ENCODE measurements at places on chromosomes 2 and 18.
A peak's percentile ranks its signal among the peaks of the same experiment; 100 is the strongest.

DNA sequence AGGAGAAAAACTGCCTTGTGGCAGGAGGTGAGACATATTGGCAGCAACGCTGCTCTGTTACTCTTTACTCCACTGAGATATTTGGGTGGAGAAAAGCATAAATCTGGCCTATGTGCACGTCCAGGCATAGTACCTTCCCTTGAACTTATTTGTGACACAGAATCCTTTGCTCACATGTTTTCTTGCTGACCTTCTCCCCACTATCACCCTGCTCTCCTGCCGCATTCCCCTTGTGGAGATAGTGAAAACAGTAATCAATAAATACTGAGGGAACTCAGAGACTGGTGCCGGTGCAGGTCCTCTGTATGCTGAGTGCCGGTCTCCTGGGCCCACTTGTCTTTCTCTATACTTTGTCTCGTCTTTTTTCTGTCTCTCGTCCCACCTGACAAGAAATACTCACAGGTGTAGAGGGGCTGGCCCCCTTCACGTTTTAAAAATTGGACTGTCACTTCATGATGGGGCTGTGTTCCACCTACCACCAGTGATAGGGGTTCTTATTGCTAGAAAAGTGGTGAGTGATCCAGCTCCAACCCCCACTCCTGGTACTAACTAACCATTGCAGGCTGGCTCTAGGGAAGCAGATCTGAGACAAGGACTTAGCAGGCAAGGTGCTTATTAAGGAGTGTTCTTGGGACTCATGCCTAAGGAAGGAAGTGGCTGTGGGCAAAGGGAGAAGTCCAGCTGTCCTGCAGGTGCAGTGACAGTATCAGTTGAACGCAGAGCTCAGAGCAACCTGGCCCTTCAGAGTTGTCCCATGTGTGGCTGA lies 51.7 kb downstream of the LONRF2 start:
- DNase-seq: no peak

DNA sequence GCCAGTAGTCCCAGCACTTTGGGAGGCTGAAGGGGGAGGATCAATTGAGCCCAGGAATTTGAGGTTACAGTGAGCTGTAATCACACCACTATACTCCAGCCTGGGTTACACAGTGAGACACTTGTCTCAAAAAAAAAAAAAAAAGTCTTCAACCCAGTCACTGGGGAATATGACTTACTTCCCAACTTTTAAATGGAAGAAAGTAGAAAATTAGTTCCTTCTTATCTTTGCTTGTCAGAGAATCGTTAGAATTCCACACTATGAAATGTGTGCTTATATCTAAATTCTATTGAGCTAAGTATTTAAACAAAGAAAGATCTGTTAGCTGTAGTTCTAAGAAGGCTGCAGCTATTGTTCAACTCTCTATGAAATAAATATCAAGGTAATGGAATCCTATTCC lies 22.4 kb downstream of the DYNC2LI1 start:
- DNase-seq: no peak

- DNase-seq: no peak
Observed at GRCh38 chr2:23618794-23619530, 234.0 kb downstream of the KLHL29 start.

DNA sequence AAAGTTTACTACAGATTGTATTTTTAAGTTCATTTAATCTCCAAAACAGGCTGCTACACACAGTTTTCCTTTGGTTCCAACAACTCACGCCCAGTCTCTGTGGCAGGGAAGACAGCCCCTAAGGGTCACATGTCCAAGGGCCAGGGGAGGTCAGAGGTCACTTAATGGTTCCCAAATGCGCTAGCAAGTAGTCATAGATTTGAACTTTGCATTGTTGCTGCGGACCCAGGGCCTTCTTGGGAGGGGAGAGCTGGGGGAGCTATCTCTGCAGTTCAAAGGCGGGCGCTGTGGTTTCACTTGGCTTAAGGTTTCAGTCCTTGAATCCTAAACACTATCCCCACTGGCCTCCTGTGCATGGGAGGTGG lies 74.8 kb upstream of the ZNF532 start:
- DNase-seq: no peak

DNA sequence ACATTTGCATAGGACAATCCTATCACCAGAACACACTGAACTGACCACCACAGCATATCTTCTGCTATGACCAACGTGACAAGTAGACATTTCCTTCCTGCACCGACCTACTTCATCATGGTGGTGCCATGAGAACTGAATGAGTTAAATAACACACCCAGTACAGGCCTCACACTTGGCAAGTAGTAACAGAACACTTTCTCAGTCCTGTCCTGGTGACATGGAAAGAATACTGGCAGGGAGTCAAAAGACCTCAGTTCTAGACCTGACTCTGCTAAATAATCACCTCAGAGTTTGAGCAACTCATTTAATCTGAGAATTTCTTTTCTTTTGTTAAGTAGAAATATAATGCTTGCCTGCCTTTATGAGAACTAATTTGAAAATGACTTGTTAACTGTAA lies 186.3 kb upstream of the SMAD7 start:
- no peak for DNase-seq

DNA sequence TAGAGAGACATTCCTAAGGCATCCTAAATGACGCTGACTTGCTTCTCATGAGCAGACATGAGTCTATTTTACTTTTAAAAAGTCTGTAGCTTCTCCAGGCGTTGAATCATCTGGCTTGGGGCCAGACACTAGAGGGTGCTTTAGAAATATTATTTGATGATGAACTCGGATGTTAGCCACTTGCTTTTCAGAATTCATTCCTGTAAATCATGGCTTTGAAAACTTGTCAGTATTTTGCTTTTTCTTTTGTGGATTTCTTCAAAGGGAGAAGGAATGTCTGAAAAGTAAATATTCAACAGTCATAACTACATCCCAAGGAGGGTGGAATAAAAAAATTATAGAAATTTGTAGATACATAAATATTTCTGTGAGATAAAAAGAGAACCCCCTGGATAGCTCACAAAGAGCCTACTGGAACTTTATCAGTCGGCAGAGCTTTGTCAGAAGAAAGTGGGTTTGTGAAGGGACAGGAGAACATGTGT lies 370.8 kb downstream of the OSR1 start:
- no peak for DNase-seq

DNA sequence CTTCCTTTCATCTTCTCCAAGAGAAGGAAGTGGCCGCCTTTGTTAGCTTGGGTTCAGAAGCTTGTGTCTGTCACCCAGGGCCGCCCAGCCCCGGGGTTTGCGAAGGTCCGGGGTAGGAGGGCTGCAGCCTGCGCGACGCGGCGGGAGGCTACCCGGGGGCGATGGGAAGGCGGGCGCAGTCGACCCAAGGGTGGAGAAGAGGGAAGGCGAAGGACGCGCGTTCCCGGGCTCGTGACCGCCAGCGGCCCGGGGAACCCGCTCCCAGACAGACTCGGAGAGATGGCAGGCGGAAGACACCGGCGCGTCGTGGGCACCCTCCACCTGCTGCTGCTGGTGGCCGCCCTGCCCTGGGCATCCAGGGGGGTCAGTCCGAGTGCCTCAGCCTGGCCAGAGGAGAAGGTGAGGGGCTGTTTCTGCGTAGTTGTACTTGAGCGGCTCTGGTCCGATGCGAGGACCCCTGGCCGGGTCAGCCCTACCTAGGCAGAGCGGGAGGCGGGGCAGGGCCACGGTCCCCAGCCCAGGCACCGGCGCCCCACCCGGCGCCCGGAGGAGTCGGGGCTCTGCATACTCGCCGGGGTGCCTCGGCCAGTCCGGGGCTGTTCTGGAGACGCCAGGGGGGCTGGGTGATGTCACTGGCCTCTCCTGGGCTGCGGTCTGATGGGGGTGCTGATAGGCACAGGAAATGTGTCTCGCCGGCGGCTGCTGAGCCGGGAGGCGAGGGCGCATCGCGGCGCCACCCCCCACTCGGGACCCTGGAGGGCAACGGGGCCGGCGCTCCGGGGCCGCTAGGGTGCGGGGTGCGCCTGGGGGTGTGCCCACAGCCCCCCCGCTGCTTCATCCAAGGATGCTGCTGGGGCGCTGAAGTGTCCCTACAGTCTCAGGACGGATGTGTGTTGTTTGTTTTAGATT lies at the start of gene QPCT:
TSS of gene QPCT (plus strand) at position 178 of the 909 bp plus-strand sequence. CDS start at position 280, 102 bp downstream.
- peak; percentile 36 for DNase-seq

DNA sequence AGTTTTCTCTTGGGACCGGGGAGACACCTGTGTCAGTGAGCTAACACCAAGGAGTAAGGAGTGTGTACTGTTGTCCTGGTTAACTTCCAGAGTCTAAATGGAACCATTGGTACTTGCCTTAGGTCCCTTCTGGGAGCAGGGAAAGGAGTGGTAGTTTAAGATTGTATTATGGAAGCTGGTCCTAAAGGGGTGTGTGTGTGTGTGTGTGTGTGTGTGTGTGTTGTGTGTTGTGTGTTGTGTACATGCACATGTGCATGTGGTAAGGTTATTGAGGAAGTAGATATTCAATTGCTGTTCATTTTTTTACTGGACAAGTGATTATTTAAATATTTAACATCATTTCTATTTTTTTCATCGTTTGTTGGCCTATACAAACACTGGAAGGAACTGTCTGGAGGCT lies 1.4 kb downstream of the APLF start:
- no peak for DNase-seq

DNA sequence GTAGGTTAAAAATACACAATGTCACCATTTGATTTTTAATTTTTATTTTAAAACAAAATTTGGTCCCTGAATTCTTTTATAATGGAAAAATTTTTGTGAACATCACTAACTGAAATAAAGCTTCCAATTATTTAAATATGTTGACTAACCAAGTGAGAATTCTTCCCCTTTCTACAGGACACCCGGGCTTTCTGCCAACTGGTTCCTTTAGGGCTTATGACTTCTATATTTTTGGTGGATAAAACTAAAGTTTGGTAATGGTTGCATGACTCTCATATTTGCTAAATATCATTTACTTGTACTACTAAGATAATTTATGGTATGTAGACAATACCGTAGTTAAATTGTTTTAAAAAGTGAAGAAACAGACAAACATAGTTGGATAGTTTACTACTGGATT lies 291.0 kb upstream of the DOK6 start:
- DNase-seq: no peak

DNA sequence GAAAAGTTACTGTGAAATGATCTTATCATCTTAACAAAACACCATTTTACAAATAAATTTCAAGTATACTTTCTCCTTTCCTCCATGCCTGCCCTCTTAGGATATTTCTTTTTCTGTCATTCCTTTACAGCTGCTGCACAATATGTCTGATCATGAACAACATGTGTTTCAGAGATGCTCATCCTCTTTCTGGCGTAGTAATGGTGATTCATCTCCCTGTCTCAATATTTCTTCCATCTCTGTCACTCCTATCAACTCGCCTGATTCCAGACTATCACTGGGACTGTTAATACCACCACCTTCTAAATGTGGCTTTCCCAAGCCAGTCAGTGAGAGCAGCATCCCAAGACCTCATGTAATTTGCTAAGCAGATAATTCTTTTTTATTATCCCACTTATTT lies 290.5 kb downstream of the GULP1 start:
- no peak for DNase-seq

DNA sequence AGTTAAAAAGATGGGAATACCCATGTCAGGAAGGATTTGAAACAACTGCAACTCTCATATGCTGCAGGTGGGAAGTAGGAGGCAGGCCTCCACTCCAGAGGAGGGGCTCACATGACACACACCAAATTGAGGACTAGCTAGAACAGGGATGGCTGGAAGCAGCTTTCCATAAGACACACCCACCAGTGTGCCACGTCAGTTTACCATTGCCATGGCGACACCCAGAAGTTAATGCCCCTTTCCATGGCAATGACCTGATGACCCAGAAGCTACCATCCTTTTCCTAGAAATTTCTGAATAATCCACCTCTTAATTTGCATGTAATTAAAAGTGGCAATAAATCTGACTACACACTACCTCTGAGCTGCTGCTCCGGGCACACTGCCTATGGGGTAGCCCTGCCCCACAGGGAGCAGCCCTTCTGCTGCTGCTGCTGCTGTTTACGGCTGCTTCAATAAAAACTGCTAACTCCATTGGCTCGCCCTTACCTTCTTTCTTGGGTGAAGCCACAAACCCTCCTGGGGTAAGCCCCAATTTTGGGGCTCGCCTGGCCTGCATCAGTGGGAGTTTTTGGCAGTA lies 89.4 kb downstream of the RRM2 start:
- no peak for DNase-seq

- no peak for DNase-seq
Observed at GRCh38 chr2:230940471-230940815, 15.4 kb upstream of the GPR55 start.

DNA sequence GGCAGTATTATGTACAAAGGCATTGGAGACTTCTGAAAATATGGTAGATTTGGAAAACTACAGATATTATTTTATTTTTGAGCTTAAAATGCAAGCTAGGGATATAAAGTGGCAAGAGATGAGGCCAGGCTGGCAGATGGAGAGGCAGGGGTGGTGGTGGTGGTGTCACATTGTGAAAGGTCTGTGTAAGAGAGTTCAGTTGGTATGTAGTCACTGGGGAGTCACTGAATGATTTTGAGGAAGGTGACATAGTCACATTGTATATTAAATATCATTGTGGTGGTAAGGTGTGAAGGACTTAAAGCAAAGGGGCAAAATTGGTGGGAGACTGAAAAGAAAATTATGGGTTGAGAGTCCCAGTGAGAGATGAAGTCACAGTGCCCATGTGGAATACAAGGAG lies 82.5 kb downstream of the DIS3L2 start:
- no peak for DNase-seq

DNA sequence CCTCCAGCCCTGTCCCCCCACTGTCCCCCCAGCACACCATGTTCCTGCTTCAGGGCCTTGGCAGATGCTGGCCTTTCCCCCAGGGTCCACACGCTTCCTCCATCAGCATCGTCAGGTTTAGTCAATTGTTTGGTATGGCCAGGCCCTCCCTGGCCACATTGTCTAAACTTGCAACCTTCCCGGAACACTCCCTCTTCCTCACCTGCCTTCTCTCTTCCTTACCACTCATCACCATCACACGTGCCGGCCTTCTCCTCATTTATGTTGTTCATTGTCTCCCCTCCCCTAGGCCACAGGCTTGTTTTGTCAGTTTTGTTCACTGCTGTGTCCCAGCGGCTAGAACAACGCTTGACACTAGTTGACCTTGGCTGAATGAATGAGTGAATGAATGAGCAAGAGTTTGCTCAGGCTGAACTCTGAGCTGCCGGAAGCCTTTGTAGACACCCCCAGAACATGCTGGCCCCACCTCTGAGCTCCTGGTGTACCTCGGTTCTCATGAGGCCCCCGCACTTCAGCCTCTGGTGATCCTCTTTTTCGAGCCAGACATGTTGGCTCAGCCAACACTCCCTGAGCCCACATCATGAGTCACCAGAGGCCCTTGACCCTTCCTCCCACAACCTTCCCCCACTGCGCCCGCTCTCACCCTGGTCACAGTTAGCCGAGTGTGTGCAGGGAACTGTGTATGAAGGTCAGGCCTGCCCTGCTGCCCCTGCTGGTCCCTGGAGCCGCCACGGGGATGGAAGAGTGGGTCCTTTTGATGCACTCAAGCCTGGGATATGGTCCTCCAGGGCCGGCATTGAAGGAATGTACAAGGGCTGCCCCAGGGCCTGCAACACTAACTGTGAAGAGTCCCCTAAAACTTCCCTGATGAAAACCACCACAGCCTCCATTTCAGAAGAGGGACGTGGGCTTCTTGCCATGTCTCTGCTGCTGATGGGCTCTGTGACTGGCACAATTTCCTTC lies 57.5 kb downstream of the HS1BP3 start:
- no peak for DNase-seq

- DNase-seq: no peak
Observed at GRCh38 chr2:120517751-120518469, 172.0 kb downstream of the INHBB start.

GRCh38 chr18:43620936-43621335 lies 343.6 kb upstream of the SYT4 start:
- no peak for DNase-seq
